Hippocampal formation (tissue), 2 donors: ENCODE measurements at places on chromosomes 12 and 14.

- DNase-seq: no peak
Measured at GRCh38 chr12:27957366-27957765, 15.2 kb downstream of the PTHLH start.

- no peak for DNase-seq
Measured at GRCh38 chr12:107441665-107442300, 243.8 kb upstream of the PWP1 start.

- DNase-seq: no peak
Measured at GRCh38 chr14:67167420-67168109, 21.7 kb upstream of the GARIN2 start.

GRCh38 chr14:104680806-104681688, 8.4 kb upstream of the INF2 start:
- peak; percentile 86 for DNase-seq

GRCh38 chr12:20446836-20447235, 78.5 kb downstream of the PDE3A start:
- DNase-seq: no peak

DNA sequence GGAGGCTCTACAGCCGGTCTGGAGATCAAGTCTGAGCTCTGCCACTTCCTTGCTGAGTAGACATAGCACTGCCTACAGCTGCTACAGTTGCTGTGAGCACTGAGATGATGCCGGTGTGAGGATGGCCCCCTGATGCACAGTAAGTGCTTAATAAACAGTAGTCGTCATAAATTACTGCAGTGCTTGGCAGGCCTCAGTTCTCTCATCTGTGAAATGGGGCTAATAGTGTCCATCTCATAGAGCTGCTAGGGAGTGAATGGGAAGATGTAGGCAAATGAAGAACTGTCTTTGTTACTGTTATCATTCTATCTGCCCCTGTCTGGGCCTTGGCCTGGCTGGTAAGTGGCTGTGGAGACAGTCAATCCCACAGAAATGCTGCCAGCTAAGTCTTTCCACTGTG, 124.3 kb downstream of the RBM19 start:
- DNase-seq: no peak

- DNase-seq: peak; percentile 40
Measured at GRCh38 chr12:54701940-54702592, 53.9 kb upstream of the DCD start.

GRCh38 chr12:93795352-93795751, 118.2 kb downstream of the CRADD start:
- DNase-seq: no peak

DNA sequence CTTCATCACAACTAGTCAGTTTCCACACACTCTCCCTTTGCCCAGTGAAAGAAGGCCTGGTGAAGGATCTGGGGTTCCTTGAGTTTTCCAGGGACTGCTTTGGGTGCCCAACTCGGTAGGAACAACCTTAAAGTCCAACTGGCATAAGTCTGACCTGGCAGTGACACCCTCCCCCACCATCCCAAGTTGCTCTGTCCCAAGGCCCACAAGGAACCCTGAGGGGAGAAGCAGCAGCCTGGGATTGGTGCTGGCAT, 1.6 kb downstream of the KMT2D start:
- DNase-seq: no peak

- DNase-seq: no peak
Measured at GRCh38 chr14:104196461-104197140, 58.2 kb downstream of the KIF26A start.

DNA sequence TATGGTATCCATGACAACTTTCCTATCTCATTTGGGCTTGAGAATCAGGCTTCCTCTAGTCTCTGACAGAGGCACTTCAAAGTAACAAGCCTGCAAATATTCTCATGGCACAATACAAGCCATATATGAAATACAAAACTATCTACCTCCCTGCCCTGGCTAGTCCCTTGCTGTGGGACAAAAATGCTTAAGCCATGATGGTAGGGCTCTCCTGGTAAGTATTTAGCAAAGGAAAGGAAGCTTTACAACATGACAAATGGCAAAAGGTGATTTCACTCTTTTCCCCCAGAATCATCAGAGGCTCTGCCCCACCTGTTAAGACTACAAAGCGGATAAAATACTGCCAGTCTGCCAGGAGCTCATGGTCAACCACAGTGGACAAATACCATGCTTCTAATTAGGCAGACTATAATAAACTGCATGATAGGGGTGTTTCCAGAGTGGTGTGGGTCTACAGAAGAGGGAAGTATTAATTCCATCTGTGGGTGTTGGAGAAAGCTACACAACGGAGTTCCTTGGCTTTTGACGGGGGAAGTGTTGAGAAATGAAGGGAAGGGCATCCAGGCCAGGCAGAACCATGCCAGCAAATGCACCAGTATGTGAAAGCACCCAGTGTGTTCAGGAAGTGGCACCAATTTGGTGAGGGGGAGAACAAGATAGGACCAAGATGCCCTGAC, 92.9 kb downstream of the SPTSSA start:
- no peak for DNase-seq
